ENCODE measurements at places on chromosomes 6 and 20.

DNA sequence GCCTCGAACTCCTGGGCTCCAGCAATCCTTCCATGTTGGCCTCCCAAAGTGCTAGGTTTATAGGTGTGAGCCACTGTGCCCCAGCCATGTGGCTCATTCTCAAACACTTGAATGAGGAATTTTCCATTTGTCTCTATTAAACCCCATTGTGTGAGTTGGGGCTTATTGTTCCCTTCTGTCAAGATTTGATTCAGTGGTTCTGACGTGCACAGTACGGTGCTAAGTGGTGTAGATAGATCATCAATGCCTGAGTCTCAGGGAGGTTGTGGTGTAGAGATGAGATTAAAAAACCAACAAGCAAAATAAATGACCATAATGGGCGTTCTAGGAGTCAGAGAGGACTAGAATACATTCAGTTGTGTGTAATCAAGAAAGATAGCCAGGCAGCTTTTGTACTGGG is 335.6 kb downstream of the PRL start:
- no peak for DNase-seq

DNA sequence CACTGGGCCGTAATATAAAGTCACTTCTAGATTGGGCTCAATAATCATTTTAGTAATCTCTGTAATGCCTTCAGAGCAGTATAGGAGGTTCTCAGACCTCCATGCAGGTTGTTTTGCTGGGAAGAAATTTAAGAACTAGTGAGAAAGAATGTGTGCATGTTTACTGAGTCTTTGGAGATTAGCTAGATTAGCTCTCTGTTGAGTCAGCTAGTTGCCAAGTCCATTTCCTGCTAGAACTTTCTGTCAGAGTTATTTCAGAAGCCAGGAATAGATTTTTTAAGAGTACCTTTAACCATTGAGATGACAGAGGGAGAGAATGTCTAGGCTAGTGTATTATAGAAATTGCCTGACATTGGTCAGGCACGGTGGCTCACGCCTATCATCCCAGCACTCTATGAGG is 33.3 kb downstream of the ORC3 start:
- no peak for DNase-seq

- DNase-seq: no peak
Measured at GRCh38 chr20:42507874-42508273, 681.8 kb downstream of the PTPRT start.

DNA sequence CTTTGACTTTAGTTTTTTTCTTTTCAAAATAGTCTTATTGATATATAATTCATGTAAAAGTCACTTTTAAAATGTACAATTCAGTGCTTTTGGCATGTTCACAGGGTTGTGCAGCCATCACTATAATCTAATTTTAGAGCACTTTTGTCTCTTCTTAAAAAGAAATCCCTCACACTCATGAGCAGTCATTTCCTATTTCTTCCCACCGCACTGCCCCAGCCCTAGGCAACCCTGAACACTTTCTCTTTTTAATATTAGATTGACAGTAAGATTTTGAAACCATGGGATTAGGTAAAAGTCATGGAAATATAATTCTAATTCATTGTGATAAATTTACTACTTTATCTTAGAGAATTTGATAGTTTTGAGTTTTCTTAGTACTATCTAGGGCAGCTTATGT is 309.4 kb downstream of the UTRN start:
- DNase-seq: no peak

GRCh38 chr6:78688668-78689067 is 178.7 kb upstream of the IRAK1BP1 start:
- DNase-seq: no peak

GRCh38 chr20:4216142-4216735 is 200.9 kb upstream of the RNF24 start:
- no peak for DNase-seq

DNA sequence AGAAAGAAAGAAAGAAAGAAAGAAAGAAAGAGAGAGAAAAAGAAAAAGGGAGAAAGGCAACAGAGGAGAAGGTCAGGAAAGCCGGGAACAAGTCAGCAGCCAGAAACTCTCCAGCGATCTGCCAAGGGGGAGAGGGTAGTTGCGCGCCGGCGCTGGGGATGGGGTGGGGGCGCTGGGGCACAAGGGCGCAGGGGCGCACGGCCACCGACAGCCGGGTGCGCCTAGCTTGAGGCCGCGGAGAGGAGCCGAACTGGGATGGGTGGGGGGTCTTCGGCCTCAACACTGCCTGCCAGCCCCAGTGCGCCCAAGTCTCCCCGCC is 533 bp upstream of the RSPO3 start:
- no peak for DNase-seq

DNA sequence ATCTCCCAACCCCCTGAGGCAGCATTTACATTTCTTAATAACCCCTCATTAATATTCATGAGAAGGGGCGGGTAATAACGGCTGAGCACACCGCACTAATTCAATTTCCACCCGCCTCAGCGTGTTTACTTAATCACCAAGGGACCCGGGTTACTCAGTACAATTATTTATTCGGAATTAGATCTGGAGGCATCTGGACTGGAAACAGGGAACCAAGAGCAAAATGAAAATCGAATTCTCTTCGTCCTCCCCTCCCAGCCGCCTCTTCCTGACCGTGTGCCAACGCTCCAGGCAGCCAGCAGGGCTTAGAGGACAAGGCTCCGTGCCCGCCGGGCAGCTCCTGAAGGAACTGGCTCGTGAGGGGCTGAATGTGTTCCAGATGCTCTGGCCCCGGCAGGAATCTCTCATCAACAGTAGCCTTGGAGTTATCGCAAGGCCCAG is 23.5 kb upstream of the CTNNBL1 start:
- DNase-seq: no peak

DNA sequence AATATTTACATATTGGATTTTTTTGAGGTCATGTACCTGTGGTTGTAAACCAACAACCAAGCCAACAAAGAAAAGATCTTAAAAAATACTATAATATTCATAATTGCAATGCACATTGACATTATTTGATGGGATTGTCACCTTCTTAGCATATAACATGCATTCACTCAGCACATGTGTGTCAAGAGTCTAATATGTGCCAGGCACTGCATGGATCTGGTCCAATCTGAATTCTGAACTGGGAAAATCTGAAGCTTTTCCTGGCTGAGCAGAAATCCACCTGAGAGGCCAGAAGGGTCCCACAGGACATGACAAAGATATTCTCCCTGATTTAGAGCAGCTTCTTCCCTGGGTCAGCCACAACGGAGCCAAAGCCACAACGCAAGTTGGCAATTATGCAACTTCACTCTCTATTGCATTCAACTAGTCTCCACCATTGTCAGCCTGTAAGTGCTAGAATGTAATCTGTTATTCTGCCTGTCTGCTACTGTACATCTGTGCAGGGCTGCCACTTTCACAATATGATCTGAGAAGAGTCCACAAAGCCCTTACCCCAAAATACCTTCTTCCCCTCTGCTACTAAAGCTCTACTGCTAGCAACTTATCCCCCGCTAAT is 17.0 kb upstream of the DDO start:
- no peak for DNase-seq

GRCh38 chr6:89267918-89268317 is 47.2 kb downstream of the GABRR2 start:
- no peak for DNase-seq

- DNase-seq: no peak
Measured at GRCh38 chr20:32585011-32585585, at the start of gene NOL4L. Gene NOL4L, minus strand, starts transcription at chr20:32585333. Its CDS starts 443 bp downstream, at chr20:32584890.

DNA sequence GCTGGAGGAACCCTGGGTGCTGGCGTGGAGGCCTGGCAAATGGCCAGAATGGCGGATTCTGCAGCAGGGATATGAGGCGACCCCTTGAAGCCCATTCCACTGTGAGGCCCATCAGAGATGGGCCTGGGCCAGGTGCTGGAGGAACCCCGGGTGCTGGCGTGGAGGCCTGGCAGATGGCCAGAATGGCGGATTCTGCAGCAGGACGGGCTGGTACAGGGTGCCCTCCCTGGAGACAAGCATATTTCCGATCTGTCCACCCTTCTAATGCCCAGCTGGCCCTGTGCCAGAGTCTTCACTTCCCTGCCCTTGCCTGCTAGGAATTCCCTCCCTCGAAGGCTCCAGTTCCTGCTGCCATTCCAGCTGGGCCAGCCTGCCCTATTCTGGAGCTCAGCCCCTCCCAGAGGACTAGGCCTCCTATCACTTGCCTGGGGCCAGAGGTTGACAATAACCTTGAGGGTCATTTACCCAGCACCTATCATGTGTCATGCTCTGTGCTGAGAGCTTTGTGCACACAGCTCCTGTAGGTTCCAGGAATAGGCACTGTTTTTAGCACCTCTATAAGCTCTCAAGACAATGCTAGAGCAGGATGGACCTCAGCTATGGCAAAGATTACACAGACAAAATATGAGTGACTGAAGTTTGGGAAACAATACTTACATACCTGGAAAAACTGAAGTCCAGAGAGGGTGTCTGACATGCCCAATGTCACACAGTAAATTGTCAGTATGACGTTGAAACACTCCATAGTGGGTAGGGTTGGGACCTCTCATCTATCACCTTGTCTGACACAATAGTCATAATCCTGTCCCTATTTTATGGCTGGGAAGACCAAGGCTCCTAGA is 21.4 kb downstream of the SUN5 start:
- no peak for DNase-seq

Data from H9 (cell line).